ENCODE measurements at places on chromosomes 5 and 9.

GRCh38 chr5:5767286-5767928 is 344.9 kb downstream of the ICE1 start:
- no peak for DNase-seq

- no peak for DNase-seq
Observed at GRCh38 chr9:114117996-114118830, 19.1 kb upstream of the KIF12 start.

DNA sequence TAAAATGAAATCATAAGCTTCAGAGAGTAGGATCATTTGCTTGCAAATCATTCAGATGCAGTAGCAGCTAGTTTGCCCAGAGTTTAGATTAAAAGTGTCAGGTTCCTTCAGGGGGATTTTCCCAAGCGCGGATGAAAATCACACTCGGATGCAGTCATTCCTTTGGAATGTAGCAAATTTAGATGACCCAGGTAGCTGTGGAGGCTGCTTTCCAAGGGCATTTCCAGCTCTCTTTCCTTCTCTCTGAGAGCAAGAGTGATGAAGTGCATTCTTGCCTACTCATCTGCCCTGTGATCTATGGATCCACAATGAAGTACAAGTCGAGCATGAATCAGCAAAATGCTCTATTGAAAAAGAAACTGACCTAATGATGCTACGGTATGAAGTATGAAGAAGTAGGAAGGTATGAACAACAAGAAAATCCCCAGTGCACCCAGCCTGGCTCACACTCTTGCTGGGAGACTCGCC is 200.2 kb downstream of the PLK2 start:
- no peak for DNase-seq

GRCh38 chr5:135309391-135310327 is 89.4 kb downstream of the MACROH2A1 start:
- DNase-seq = no peak

DNA sequence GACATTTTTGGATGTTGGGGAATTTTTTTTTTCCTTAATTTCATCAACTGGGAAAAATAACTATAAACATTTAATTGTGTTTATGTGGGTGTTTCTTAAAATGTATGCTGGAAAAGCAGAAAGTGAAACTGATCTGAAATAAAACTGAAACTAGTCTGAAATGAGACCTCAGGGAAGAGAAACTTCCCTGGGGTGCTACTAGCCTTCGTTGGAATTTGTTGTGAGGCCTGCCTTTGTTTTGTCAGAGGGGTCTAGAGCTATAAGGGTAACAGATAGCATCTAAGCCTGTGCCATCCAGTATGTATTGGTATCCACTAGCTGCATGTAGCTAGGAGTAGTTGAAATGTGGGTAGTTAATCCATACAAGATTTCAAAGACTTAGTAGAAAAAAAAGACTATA is 10.4 kb downstream of the ZNF618 start:
- DNase-seq = no peak

- no peak for DNase-seq
Observed at GRCh38 chr5:117794847-117795246, 1193.5 kb downstream of the DTWD2 start.

- DNase-seq = no peak
Observed at GRCh38 chr9:306907-307306, 92.2 kb downstream of the DOCK8 start.

GRCh38 chr9:1071730-1072129 is 21.6 kb downstream of the DMRT2 start:
- DNase-seq = no peak

DNA sequence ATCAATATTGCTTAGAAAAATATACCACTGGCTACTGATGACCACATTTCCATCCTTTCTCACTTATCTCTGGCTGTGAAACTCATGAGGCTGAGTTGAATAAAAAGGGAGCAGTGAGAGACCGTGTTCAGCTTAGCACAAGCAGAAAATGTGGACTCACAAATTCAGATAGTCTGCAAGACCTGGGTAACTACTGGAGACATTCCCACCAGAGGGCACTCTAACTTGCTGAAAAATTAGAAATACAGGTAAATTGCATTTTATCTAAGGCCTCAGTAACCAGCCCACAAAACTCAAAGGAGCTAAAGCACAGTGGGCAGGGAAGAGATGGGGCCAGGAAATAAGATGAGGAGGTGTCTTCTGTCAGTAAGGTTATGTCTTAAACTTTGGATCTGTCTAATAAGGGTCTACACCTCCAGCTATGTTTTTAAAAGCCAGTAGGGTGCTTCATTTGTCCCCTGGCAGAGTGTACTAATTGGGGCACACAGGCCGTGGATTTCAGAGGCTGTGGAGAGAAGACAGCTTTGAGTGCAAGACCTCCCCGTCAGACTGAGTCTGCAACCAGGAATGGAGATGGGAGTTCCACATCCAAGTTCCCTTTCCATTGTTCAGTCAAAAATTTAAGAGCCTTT is 8.7 kb upstream of the NDUFB6 start:
- DNase-seq = no peak

DNA sequence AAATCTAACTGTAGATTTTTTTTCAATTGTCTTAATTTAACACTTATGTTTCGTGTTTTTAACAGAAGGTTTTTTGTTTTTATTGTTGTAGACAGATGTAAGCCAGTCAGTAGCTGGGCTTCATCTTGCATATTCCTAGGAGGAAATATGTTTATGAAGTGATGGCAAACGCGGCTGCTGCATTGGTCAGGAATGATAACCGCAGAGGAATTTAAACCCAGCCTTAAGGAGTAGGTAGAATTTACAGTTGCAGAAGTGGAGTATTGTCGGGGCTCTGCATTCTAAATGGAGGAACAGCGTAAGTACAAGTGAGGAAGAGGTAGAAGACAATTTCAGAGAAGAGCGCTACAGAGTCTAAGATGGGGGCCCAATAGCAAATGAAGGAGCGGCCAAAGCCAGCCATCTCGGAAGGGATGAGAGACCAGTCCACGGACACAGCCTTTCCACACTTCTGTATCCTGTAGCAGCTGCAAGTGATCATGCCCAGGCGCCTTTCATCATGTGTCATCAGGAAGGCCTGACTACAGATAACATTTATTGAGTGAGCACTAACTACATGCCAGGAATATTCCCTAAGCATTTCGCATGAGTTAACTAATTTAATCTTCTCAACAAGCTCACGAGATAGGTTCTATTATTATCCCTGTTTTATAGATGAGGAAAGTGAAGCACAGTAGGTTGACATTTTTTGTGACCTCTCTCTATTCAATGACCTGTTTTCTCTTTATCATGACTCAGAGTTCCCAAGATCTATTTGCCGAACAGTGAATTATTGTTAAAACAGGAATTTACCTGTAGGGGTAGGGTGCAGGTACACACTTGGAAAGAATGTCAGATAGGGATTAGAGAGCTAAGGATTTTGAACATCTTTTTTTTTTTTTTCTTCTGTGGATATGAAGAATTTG is 38.1 kb downstream of the CMYA5 start:
- no peak for DNase-seq

- no peak for DNase-seq
Observed at GRCh38 chr9:130230631-130231030, 34.9 kb upstream of the HMCN2 start.

DNA sequence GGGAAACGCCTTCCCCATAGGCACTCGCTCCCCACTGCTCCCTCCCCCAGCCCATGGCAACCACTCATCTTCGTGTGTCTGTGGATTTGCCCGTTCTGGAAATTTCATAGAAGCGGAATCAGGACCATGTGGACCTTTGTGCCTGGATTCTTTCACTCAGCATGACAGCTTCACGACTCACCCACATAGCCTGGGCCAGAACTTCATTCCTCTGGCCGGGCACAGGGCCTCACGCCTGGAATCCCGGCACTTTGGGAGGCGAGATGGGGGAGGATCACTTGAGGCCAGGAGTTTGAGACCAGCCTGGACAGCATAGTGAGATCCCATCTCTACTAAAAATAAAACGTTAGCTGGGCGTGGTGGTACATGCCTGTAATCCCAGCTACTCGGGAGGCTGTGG is 12.1 kb upstream of the DIPK1B start:
- no peak for DNase-seq

DNA sequence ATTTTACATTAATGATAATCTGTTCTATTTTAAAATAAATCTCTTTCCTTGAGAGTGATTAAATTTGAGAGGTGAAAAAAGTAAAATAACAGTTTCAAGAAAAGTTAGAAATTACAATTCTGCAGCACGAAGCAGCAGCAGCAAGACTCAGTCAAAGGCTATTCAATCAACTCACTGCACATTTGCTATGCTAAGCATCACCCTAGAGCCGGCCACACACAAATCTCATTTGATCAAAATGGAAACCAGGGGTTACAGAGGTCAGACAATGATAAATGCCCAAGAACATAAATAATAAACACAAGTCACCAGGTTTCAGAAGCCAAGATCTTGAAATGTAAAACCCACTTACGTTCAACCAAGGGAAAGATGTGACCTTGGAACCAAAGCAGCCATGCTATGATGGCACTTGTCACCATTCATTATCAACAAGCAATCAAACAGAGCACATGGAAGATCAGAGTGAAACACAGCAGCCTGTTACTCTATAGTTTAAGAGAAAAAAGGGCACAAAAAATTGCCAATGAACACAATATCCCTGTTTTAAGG is 136.0 kb downstream of the EPB41L4A start:
- DNase-seq = no peak

DNA sequence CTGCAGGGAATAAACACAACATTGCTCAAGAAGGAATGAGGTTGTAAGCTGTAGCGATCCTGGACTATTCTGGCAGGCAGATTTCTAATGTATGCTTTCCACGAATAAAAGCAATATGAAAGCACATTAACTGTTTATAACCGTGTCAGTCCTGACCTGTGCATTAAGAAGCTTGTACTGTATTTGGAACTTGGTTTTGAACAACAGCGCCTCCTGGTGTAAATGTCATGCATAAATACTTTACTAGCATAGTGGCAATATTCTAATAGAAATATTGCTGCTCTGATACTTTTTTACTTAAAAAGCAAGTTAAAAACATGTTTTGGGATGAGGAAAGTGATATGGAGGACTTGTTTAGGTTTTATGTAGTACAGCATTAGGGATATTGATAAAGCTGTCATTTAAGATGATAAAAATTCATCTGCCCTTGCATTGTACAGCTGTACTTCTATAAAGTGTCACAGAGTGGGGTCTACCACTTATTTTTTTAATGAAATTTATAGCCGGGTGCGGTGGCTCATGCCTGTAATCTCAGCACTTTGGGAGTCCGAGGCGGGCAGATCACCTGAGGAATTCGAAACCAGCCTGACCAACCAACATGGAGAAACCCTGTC is 70.7 kb upstream of the GNE start:
- DNase-seq = no peak

- no peak for DNase-seq
Observed at GRCh38 chr5:117077142-117077541, 502.5 kb upstream of the SEMA6A start.

- DNase-seq = no peak
Observed at GRCh38 chr5:65802080-65802479, 80.1 kb downstream of the NLN start.

DNA sequence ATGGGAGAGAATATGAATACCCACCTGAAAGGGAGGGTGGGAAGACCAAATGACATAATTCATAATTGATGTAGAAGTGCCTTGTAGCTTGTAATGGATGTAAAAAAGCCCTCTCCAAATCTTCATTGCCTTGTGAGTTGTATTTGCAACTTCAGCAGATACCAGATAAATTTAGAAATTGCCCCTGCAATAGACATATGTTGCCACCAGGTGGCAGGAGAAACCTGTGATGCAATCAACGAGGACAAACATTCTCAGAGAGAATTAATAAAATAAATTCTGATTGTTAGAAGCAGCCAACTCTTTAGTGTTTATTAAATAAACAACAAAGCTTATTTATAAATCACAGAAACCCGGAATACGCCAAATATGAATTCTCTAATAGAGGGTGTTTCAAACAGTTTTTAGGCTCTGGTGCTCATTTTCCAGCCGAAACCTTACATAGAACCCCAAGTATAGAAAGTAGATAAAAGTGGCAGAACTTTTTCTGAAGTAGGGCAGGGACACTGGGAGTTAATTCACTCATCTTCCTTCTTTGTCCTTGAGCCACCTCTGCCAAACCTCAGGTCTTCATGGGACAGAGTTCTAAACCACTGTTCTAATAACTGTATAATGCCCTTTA is 147.8 kb downstream of the TMEM38B start:
- DNase-seq = no peak

GRCh38 chr5:169202969-169203368 is 98.0 kb downstream of the SLIT3 start:
- no peak for DNase-seq

- no peak for DNase-seq
Observed at GRCh38 chr9:20219437-20219836, 402.9 kb downstream of the MLLT3 start.

DNA sequence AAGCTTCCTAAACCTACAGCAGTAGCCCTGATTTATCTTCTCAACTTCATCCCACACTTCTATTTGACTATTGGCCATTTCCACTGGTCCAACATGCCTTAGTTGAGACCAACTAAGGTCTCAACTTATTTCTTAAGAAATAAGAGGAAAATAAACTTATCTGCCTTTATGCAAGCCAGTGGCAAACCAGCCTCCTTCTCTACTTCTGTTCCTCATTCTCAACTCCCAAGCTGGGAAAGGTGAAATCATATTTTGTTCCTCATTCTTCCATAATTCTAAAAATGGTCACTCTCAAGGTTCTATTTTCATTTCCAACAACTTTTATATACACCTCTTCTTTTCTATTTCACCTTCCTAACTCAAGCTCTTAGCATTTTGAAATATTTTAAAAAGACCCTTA is 149.6 kb upstream of the C9orf72 start:
- DNase-seq = no peak

- no peak for DNase-seq
Observed at GRCh38 chr5:95962785-95963184, 1.1 kb upstream of the ELL2 start.

DNA sequence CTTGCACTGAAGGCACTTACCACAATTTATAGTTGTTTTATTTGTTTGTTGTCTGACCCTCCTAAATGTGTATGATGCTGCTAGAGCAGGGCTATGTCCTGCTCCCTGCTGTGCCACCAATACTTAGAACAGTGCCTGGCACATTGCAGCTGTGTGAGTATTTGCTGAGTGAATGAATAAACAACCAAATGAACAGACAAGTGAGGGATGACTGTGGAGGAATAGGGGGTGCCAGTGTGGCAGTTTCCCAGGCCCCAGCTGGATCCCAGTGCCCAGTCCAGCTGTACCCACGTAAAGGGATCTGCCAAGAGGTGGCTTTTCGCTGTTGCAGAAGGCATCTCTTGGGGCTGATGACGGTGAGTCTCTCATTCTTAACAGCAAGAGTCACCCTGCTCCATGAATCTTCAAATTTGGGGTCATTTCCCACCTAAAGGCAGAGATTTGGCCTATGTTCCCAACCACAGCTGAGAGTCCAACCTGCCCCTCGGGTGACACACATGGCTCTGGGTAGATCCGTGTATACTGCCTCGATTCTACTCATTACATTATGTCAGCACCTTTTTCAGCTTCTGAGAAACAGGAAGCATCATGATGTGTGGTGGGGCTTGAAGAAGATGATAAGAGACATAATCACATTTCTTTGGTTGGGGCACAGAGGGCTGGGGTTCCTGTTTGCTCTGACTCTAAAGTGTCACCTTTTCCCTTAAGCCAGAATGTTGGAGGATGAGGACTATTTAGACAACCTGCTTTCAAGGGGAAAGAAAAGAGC is 14.3 kb downstream of the IL5 start:
- DNase-seq = no peak

GRCh38 chr5:83513491-83513890 is 41.9 kb downstream of the VCAN start:
- DNase-seq = no peak
